Mesendoderm (in vitro differentiated cells): ENCODE measurements at places on chromosomes 12 and 14.

- DNase-seq, result no peak
Observed at GRCh38 chr14:31164115-31164514, 43.5 kb downstream of the HECTD1 start.

DNA sequence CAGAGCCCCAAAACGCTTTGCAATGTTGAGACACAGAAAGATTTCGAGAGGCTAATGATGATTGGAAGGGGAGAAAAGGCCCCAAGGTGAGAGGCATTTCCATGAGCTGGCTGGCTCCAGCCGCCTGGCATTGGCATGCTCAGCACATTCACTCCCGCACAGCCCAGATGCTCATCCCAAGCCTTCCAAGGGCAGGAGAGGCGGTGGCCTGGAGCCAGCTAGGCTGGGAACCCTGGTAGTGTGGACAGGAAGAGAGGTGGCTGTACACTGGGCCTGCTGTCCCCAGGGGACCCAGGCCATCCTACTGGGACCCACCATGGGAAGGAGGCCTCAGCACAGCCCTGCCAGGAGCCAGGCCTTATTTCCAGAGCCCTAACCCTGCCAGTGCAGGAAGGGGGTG lies 72.2 kb downstream of the SPTB start:
- DNase-seq, result no peak

GRCh38 chr12:2794191-2794735 lies 507 bp upstream of the FKBP4 start:
- DNase-seq, result peak; percentile 87

- no peak for DNase-seq
Observed at GRCh38 chr12:40393026-40393425, 168.2 kb downstream of the LRRK2 start.

DNA sequence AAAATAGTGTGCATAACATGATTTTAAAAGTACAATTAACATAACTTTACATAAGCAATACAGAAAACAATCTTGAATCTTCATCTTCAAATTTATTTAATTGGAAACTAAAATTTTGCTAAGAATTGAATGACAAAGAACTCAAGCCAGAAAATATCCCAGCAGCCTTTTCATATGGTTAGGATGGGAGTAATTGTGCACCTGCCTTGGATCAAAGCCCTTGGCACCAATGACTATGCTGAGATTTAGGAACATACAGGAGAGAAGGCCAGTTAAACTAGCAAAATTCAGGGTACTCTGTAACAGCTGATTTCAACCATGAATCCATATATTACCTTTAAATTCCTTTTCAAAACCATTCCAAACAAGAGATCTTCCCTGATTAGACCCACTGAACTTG lies 5.8 kb downstream of the KERA start:
- DNase-seq, result no peak

DNA sequence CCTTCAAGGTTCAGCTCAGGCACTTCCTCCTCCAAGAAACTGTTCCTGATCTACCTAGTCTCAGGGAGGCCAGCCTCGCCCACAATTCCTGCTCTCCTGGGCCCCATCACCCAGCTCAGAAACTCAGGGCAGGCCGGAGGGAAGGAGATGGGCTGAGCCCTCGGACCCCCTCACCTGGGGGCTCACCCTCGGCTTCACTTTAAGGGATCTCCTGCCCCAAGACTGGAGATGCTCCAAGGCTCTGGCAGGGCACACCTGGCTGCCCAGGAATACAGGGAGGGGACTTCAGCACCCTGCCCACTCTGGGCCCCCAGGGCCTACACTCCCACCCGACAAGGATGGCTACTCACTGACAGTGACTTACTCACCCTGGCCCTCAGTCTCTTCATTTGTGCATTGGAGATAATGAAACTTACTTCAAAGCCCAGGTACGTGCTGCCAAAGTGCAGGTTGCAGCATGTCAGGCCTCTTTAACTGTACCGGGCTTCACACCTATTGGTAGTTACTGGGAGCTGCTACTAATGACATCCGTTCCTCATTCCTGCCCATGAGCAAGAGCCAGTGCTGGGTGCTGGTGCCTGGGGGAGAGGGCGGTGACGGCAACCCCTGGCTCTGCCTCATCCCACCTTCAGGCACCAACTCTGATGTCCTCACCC lies 21.0 kb upstream of the PPP1R13B start:
- DNase-seq, result no peak

DNA sequence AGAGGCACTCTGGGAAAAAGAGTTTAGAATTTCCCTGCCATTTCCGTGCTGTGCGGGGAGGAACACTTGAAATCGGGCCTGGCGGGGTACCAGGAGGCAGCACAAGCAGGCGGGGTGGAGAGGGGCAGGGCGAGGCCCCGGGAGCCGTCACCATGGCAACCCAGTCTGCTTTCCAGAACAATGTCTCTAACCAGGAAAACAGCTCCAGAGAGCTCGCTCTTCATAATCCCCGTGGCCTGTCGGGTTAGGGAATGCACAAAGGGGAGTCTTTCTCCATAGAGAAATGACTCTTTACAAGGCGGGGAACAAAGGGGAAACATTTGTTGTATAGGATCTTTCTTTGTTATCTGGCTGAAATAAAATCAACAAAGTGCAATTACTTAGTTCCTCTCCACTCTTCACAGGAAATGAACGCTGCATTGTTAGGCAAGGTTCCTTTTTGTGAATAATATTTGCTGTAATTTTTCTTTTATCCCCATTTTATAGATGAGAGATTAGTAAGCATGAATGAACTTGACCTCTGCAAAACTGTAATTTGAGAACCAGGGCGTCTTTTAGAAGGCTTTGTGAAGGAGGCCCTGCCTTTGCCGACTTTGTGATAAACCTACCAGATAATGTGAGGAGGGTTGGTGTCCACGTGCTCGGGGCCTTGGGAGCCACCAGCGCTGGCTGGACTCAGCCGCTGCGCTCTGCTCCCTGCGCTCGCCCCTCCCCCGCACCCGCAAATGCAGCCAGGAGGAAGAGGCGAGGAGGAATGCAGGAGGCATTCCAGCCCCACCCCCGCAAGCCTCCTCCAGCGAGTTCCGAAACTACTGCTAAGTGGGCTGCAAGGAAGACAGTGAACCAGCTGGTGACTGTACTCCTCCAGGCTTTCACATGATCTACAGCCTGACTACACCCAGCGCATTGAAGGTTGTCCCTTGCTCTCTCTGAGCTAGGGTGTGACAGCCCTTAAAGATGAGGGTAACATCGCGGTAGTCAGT lies 105.2 kb upstream of the ATF7IP start:
- DNase-seq, result peak; percentile 99

DNA sequence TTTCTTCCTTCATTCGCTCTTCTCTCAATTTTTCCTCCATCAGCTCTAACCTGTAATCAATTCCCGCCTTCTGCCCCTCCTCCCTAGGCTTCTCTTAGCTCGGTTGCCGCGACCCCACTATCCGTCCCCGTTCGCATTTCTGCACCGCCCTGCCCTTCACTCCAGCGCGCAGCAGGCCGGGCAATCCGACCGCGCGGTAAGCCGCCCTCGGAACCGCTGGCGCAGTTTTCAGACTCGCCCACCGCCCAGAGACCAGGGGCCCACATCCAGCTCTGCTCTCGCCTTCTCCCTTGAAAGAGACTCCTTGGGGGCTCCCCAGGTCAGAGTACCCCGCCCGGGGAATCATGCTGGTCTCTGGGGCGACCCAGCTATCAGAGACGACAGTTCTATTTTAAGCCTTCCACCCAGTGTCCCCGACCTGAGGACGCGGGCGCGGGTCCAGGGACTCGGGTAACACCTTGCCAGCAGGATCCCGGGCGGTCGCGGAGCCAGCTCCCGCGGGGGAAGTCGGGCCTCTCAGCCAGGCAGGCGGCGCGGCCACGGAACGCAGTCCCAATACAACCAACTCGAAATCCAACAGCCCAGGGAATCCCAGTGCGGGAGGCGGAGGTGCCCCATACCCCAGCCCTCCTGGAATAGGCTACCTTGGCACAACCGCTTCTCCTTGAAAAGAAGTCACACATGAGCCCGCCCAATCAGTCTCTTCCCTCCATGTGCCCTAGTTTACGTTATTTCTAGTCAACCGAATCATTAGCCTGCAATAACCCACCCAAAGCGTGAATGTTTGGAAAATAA lies 5.7 kb upstream of the SLC38A4 start:
- peak; percentile 33 for DNase-seq

DNA sequence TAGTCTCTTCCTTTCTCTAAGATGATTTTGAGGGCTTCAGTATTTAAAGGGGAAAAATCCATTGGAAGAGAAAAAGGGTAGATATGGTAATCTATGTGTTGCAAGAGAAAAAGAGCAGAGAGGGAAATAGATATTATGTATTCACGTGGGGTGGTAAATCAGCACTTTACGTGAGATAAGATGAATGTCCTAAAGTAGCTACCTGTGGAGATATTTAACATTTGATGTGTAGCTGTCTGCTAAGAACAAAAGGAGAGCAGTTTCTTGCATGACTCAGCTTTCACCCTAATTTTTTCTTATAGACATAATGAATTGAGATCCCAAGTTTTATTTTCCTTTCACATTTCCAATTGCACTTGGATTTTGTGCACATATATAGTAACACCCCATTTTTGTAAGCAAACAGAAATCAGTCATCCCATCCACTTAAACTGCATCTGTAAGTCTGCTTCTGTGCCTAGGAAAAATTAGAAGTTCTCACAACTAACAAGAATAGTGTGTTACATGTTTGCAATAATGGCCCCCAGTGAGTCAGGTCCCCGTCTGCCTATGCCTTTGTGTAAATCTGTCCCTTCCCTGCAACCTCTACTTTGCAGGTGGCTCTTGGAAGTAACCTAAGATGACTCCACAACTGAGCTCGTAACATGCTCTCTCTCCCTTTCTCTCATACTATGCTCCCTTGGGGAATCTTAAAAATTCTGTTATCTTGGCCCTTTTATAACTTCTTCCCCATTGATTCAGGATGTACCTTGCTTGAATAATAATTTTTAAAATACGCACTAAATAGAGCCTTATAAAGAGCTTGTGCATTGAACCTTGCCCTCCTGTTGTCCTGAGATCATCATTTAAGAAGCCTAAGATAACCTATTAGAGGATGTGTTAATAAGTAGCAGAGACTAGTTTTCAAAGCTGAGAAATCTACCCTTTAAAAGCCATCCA lies 3.7 kb downstream of the TMTC3 start:
- DNase-seq, result peak; percentile 58

DNA sequence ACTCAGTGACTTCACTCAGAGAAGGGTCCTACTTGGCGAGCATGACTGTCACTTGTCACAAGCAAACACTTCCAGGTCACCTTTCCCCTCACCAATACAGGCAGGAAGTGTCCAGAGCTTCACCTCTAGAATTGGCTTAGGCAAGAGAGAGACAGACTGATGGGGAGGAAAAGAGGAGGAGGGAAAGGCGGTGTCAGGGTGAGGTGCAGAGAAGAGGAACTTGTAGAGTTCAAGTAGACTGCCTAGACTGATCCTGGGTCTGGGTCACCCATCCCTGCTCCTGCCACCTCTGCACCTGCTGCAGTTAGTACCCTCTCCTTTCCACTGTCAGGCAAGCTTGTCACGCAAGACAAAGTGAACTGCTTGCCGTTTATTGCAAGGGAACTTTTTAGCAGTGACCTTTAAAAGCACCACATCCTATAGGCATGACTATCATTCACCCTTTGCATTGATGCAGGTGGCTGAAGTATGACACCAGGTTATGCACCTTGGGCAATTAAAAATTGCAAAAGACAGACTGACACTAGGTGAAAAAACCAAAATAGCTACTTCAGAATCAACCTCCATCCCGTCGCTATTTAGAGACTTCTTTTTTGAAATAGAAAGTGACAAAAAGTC lies 292.4 kb downstream of the SYT1 start:
- no peak for DNase-seq

DNA sequence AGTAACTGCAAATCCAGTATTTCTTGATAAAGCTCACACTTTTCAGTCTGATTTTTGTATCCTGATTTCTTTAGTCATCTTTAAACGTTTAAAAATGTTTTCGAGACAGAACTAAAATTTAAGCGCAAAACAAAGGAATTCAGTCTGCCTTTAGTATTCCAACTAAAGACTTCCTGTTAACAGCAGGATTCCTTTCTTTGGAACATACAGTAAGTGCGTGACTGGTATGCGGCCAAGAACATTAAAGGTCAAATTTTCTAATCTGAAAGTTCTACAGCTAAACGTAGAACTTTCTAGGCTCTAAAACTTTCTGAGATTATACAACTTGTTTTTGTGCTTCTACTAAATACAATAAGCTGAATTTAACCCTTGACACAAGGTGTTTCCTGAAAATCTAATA lies 9.9 kb downstream of the SAV1 start:
- peak; percentile 66 for DNase-seq

GRCh38 chr14:43161477-43161876 lies 1345.6 kb downstream of the FSCB start:
- DNase-seq, result no peak

DNA sequence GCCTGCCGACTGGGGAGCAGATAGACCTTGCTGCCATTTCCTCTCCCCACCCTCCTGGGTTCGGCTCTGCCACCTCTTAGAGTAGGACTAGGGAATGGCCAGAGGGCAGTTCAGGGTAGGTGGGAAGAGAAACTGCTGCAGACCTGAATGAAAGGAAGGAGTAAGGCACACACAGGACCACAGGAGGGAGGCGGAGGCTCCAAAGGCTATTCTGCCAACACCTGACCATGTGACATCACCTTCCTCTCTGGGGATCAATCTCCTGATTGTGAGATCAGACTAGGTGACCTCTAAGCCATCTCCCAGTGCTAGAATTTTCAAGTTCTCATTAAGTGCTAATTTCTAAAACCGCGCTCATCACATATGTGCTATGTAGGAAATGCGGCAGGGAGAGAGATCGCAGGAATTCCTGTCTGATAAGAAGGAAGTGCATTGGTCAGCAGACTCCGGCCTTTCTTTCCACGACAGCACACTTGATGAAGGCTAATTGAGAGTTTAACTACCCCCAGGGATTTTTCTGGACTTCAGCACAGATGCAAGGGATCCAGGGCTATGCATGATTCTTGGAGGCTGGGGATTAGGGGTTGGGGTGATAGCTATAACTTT lies 11.5 kb upstream of the TSPAN11 start:
- DNase-seq, result peak; percentile 26

GRCh38 chr12:46357438-46358324 lies 14.9 kb downstream of the SLC38A2 start:
- DNase-seq, result peak; percentile 46

GRCh38 chr12:47870175-47870781 lies 34.5 kb downstream of the VDR start:
- DNase-seq, result peak; percentile 78

- no peak for DNase-seq
Observed at GRCh38 chr12:16030744-16031143, 119.6 kb downstream of the DERA start.

DNA sequence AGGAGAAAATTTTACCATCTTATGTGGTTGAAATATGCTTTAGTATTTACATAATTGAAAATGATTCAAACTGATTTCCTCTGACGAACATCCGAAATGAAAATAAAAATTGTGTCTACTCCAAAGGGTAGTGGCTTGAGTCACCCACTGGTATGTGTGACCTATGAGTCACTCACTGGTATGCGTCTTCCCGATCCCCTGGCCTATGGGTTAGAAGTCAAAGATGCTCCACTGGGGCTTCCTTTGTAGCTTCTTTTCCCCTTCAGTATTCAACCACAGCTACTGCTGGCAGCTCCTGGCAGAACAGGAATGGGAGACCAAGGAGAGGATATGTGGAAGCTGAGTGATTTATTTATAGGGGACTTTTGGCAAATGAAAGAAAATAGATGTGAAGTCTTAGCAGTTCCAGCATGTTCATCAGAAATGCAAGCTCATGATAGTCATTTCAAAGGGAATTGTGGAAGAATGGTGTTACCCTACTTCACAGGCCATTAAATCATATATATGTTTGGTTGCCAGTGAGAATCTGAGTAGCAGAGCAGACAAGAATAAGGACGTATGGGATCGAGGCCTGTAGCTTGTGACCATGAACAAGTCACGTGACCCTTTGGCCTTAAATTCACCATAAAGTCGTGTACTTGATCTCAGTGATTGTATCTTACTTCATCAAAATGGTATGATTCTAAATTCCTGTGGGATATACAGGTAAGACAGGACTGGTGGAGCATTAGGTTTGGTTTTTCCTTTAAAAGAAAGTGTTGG lies 108.3 kb downstream of the CRADD start:
- DNase-seq, result peak; percentile 96
